ENCODE measurements at places on chromosomes 5 and 9.

- no peak for DNase-seq
Observed at GRCh38 chr5:65736011-65736410, 14.0 kb downstream of the NLN start.

DNA sequence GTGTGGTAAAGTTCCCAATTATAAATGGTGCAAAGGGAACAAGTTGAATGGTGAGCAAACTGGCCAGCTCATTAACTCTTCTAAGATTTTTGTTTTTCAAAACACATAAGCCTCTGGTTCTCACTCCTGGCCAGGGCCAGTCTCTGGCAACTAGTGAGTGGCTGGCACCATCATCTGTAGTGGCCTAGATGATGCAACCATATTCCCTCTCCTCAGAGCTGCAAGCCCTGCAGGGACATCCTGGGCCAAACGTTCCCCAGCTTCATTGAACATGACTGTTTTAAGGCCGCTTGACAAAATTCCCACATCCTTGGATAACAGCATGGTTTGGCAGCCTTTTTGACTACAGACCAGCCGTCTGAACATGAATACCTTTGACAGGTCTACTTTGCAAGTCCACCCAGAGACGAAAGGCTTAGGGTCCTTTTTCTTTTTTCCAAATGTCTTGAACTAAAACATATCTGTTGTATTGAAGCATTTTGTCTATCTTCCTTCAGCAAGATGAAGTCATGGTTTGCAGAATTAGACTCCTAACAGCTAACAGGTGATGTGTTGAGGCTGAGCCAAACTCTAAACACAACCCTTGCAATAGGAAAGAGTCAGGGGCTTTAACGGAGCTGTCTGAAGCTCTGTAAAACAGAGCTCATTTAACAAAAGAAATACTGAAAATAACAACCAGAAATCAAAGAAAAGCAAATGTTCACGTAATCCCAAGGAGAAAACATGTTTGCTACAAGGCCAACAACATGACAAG is 23.8 kb downstream of the MACROH2A1 start:
- DNase-seq, result no peak

DNA sequence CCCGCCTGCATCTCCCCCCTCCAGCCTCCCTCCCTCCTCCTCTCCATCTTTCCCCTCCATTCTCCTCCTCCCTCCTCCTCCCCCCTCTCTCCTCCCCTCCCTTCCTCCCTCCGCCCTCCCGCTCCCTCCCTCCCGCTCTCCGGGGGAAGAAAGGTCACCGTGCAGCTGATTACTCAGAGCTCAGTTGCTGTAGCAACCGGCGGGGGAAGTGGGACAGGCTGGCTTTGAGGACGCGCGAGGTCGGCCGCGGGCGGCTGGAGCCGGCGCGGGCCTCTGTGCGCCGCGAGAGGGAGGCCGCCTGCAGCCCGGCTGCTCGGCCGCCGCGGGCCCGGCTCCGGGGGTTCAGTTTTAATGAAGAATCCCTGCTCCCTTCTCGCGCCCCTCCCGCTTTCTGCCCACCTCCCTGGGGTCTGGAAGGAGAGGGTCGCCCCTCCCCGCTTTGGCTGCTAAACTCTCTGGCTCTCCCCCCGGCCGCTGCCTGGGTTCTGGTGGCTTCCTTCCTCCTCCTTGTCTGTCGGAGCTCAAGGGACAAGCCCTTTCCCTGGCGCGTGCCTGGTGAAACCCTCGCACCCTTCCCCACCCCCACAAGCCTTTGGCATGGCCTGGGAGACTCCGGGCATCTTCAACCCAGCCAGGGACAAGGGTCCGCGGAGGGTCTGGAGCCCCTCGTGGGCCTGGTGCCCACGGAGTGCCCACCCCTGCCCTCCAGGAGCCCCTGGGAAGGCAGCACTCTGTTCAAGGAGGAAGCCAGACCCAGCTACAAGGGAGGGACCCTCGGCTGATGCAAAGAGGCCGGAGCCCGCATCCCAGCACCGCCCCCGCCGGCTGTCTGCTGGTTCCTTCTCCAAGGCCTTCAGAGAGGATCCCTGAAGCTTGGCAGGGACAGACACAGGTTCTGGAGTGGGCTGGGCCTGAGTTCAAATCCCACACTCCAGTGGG is 160.3 kb downstream of the C9orf50 start:
- DNase-seq, result peak; percentile 97

- DNase-seq, result no peak
Observed at GRCh38 chr5:109852371-109853155, 162.8 kb downstream of the MAN2A1 start.

- DNase-seq, result no peak
Observed at GRCh38 chr9:373759-374206, 159.1 kb downstream of the DOCK8 start.

- DNase-seq, result no peak
Observed at GRCh38 chr5:115855959-115856358, 14.2 kb downstream of the AP3S1 start.

DNA sequence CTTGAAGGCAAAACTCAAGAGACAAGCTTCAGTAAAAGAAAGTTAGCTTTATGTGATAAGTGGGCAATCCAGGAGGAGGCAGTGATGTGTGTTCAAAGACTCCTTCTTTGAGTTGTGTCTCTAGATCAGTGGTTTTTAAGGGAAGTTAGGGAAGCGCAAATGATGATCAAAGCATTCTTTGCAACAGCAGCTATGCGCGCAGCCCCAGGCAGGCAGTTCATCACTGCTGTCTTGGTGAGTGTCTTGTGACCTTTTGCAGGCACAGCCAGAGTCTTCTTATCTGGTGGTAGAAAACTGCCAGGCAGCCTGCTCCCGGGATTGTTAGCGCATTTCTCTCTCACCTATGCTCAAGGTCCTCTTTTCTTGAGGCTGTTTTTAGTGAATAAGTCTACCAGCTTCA is 40.3 kb upstream of the CLK4 start:
- DNase-seq, result no peak

- DNase-seq, result no peak
Observed at GRCh38 chr5:126192226-126192625, 231.0 kb upstream of the GRAMD2B start.

DNA sequence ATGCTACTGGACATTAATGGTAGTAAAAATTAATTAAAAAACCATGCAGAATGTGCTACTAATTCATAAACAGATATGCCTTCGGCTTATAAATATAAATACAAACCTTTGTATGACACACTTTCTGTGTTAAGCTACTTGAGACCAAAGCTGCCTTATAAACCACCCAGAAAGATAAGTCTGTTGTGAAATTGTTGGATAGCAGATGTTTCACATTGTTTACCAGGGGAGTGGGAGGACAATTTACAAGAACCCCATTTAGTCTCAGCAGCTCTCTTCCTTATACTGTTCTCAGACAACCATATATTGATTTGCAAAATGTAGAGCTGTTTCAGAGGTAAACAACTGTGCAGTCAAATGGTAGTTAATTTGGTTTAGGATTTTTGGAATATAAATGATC is 524.4 kb downstream of the PRR16 start:
- no peak for DNase-seq

- DNase-seq, result no peak
Observed at GRCh38 chr9:133264235-133264764, 10.7 kb downstream of the ABO start.

- peak; percentile 89 for DNase-seq
Observed at GRCh38 chr5:180831139-180832093, 28.8 kb upstream of the MGAT1 start.

GRCh38 chr9:744046-744712 is 97.3 kb upstream of the DMRT1 start:
- DNase-seq, result no peak

GRCh38 chr5:130689831-130690230 is 475.2 kb downstream of the HINT1 start:
- no peak for DNase-seq

GRCh38 chr5:9559965-9560364 is 14.1 kb upstream of the SEMA5A start:
- no peak for DNase-seq

DNA sequence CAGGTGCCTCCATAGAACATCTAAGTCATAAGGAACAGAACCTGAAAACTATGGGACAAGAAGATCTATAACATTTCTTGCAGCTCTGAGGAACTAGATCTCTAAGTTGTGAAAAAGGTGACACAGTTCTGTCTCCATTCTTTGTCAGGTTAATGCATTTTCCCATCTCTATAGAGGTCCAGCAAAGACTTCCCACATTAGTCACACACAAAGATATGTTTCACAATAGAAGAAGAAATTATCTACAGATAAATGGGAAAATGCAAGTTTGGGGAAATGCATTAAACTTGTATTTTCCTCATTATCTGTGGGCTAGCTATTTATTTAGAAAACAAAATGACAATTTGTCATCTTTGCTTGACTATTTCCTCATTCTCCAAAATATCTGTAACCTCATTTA is 458.6 kb upstream of the PAPPA start:
- no peak for DNase-seq

DNA sequence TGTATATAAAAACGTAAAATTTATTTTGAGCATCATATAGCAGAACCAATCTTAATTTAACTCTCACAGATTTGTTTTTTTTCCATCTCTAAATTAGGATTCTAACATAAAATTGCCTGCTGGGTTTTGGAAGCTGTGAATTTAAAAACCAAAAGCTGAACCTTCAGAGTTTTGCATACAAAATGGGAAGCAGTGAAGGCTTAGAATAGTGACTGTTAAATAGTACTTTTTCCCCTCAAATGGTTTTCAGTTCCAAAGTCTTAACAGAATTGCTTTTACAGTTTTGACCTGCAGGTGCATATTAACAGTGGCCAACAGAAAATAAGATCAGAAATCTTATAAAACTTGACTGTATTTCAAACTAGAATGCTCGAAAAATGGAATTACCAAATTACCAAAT is 55.1 kb upstream of the LVRN start:
- DNase-seq, result no peak

- no peak for DNase-seq
Observed at GRCh38 chr5:77599679-77600078, 38.8 kb downstream of the OTP start.

GRCh38 chr9:82457298-82457697 is 468.7 kb downstream of the SPATA31D1 start:
- DNase-seq, result no peak

GRCh38 chr9:27423915-27424710 is 100.0 kb upstream of the IFNK start:
- no peak for DNase-seq

DNA sequence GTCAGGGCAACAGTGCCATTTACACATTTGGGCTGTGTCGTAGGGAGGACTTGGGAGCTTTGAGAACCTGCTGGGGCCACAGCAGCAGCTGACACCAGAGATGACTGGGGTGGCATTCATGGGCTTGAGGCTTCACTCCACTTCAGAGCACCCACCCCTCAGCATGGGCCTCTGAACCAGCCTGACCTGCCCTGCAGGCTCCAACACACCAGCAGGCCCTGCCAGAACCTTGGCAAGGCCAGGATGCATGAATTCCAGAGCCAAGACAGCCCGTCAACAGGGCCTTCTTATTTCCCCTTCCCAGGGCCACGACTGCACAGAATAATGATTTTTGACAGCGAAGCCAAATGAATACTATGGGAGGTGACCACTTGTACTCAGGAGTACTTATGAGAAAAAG is 77.0 kb downstream of the SMIM23 start:
- DNase-seq, result no peak

DNA sequence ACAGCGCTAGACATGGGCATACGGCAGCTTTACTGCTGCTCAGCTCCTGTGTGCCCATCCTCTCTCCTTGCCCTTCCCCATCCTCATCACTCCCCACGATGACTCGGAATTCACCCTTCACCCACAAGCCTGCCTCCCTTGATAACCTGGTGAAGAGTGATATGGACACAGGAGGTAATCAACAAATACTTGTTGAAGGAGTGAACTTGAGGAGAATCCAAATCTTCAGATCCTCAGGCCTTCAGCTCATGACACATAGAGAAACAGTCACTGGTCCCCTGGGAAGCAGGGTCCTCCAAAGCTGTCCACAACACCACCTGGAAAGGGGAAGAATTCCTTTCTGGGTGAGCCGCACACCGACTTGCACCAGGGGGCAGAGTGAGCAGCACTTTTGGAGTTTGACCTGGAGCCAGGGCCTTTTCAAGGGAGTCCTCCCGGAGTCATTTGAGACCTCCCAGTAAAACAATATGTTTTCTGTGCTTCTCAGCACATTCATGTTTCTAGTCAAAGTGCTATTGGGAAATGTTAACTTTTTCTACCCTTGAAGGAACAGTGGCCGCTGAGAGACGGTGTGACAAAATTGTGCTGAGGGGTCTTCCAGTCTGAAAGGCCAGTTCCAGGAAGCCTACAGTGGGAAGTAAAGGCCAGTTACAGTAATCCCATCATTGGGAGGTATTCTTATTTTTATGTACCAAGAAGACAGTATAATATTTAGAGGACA is 332.3 kb downstream of the CWC27 start:
- DNase-seq, result peak; percentile 45

DNA sequence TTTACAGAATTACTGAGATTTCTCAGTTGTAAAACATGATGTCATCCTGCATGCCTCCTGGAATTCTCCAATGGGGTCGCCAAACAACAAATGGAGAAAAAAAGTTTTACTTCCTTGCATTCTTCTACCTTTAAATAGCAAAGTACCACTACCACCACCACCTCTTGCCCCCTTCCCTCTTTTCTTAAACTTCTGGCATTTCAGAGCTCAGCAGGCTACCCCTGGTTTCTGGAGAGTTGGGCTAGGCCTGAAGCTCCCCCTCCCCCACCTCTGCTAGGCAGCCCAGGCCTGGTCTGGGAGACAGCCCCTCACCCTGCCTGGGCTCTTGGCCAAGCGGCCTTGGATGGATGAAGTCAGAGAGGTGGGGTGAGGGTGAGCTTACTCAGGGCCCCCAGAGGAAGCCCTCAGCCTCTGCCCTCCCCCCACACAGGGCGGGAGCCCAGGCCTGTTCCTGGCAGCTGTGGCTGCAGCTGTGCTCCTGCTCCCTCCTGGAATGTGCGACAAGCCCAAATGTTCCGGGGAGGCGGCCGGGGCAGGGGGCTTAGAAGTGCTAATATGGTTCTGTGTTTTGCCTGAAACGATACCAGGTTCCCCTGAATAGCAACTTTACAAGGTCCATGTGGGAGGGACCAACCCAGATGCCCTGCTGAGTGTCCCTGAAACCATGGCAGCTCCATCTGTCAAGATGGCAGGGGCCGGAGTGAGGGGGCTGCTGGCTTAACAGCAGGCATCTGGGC is 6.0 kb upstream of the CCIN start:
- DNase-seq, result no peak

- DNase-seq, result no peak
Observed at GRCh38 chr5:96016216-96016615, 54.6 kb upstream of the ELL2 start.

DNA sequence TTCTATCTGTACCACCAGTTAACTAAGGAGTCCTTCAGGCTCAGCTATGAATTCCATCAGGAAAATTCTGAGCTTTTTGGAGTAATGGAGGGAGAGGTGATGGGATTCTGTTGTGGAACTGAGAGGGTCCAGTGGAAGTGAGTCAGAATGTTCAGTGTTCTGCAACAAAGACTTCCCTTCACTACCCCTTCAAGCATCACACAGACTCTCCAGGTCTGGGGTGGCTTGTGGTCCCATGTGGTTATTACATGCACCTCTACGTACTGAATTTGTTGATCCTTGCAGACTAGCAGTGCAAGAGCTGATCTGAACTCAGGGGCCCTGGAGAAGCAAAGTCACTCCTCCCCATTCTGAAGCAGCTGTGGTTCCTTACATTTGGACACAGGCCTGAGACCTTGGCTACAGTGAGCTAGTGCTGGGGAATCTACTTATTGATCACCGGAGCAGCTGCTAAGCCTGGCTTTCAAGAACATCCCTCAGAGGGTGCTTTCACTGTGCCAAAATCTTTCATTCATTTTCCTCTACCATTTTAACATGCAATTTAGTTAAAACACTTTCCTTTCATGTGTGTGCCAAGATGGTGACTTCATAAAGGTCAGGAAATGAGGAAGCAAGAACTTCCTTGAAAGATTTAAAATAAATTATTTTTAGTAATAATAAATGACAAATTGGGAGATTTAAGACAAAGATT is 75.0 kb upstream of the TNC start:
- DNase-seq, result no peak

- no peak for DNase-seq
Observed at GRCh38 chr5:10610058-10610457, 46.2 kb downstream of the ANKRD33B start.
